ENCODE measurements at places on chromosomes 2 and 18.

- no peak for DNase-seq
Observed at GRCh38 chr18:76099931-76100457, 395.0 kb downstream of the ZNF516 start.

- DNase-seq, result no peak
Observed at GRCh38 chr2:134718817-134719814, at the start of gene TMEM163. Gene TMEM163 (minus strand): TSS chr2:134719000.

GRCh38 chr2:210112871-210113270 lies 58.3 kb downstream of the KANSL1L start:
- no peak for DNase-seq

DNA sequence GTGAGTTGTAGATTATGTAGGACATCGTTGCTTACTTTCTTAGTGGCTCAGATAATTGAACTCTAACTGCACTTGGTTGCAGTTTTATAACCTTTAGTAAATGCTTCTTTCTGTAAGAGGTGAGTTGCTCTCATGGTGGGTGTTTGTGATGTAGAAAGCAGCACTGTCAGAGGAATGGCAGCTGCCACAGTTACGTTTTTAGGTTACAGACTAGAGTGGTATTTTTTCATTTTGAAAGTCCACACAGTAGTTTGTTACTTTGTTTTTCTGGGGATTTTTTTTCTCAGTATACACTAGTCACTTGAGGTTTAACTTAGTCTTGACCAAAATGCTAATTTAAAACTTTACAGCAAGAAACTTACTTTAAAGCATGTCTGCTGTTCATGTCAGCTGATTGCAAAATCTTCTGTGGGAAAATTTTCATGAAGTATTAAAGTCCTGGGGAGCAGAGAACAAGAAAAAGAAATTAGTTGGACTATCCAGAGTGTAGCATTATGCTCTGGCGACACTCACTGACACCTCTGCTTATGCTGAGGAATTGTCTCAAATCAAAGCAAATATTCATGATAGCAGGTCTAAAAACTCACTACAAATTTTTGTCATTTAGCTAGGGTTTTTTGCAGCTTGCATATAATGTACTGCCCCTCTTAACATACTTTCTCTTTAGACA lies 14.8 kb downstream of the AFTPH start:
- DNase-seq, result no peak

GRCh38 chr2:188734691-188735090 lies 239.5 kb upstream of the COL3A1 start:
- DNase-seq, result no peak

- no peak for DNase-seq
Observed at GRCh38 chr2:90209009-90209408, 1517.5 kb downstream of the RPIA start.

DNA sequence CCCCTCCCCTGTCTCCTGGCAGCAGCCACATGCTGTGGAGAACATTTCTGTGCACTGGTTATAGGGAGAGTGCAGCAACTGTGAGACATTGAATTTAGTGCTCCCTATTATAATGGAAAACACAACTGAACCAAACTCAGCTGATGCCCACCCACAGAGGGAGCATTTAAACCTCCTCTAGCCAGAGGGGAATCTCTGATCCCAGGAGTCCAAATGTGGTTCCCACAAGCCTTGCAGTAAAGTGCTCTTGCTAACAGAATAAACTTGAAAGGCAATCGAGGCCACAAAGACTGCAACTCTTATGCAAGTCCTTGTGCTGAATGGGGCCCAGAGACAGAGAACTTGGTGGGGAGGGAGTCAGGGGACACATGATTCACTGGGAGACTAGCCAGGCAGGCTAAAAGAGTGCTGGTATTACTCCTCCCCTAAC lies 638.8 kb upstream of the VRK2 start:
- no peak for DNase-seq

GRCh38 chr2:122451697-122452096 lies 696.2 kb downstream of the TSN start:
- no peak for DNase-seq

- DNase-seq, result no peak
Observed at GRCh38 chr2:222318712-222319585, 20.2 kb upstream of the PAX3 start.

DNA sequence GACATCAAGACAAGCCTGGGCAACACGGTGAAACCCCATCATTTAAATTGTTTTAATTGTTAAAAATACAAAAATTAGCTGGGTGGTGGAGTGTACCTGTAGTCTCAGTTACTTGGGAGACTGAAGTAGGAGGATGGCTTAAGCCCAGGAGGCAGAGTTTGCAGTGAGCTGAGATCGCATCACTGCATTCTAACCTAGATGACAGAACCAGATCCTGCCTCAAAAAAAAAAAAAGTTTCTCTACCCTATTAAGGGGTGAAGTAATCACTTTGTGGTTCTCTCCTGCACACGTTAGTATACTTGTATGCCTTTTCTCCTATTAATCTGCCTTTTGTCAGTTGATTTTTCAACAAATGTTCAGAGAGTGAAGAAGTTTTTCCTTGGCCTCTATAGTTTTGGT lies 18.1 kb upstream of the PUM2 start:
- no peak for DNase-seq

DNA sequence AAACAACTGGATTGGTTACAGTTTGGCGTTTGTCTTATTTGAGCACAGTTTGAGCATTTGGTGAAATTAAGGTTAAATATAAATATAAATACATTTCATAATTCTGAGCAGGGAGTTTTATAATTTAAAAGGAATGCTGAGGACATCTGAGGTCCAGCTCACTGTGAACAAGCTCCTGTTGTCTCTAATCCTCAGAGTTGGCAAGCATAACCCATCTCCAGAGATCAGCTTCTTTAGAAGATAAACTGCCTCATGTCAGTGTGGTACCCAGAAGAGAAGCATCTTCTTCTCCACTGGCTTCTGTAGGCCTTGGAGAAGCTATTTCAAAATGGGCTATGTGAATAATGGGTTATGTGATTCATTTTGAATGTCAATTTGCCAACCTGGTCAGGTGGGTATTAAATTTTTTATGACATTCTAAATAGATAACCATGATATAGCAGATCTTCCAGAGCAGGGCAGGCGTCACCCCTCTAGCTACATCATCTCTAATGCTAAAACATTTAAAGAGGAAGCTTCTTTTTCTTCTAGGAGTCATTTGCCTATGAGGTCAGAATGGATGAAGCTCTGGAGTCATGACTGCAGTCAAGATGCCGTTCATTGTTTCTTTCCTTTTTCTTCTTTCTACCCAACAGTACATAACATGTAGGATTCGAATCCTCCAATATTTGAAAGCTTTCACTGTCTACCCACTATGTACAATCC lies 324.0 kb downstream of the RNF144A start:
- no peak for DNase-seq

DNA sequence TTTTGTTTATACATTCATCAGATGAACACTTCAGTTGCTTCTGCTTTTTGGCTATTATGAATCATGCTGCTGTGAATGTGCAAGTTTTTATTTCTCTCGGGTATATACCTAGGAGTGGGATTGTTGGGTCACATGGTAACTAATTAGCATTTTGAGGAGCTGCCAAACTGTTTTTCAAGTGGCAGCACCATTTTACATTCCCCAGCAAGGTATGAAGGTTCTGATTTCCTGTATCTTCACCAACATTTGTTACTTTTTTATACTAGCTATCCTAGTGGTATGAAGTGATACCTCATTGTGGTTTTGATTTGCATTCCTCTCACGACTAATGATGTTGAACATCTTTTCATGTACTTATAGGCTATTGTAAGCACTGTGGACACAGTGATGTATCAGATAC lies 53.9 kb downstream of the DYNC1I2 start:
- no peak for DNase-seq

GRCh38 chr2:119389615-119390306 lies 23.0 kb downstream of the DBI start:
- DNase-seq, result no peak

- DNase-seq, result no peak
Observed at GRCh38 chr2:217614096-217614495, 388.7 kb downstream of the TNS1 start.

- DNase-seq, result no peak
Observed at GRCh38 chr2:24117902-24118301, 5.2 kb downstream of the PFN4 start.

DNA sequence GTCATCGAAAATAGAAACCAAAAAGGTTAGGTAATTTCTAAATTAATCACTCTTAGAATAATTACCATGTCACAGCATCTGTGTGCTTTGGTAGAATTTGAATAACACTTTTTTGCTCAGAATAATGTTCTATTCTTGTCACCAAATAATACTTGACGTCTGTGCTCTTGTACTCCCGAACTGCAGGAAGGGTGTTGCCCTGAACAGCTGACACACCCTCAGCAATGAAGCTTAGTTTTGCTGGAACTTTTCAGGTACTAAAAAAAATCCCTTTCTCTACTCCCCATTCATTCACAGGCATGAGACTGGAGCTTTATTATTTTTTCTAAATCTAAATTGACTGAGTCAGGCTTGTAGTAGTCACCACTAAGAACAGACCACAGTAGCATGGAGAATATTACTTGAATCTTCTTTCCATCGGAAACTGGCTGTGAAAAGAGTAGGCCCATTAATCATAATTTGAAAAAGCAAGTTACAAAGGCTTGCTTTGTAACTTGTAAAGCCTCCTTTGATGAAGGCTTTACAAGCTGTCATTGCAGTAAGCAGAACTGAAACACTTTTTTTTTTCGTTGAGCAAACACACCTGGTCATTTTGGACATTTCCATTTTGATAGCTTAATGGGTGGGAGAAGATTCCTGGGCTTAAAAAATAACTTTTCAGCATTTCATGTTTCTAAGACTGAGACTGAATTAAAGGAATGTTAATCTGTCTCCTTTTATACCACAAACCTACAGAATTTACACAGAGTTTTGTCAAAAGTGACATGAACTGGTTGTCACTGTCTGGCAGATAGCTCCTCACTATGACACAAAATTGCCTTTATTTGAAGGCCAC lies 70.3 kb upstream of the PELI1 start:
- no peak for DNase-seq

DNA sequence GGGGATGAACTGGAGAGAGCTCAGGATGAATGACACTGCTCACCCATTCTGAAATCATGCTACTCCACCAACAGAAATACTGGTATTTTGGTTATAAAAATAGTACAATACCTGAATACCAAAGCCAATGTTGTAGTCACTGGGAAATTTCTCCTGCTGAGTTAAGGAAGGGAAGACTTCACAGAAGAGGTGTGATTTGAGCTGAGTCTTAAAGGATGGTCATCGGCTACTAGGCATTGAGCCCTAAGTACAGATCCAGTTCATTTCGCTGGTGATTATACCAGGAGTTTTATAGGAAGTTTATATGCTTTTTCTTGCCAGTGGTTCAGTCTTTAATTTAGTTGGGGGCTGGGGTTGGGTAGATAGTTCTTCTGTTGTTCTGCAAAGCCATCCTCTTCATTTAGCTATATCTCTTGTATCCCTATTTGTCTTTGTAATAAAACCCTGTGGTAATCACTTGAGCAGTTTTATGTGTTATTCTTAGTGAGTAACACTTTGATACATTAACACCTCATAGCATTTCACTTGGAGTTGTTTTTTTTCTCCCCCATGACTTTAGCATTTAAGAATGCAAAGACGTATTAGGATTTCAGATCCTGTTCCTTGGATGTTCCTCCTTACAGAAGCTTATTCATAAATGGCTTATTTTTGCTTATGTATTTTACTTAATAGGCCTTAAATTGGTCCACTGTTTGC lies 239.9 kb upstream of the FOSL2 start:
- no peak for DNase-seq

DNA sequence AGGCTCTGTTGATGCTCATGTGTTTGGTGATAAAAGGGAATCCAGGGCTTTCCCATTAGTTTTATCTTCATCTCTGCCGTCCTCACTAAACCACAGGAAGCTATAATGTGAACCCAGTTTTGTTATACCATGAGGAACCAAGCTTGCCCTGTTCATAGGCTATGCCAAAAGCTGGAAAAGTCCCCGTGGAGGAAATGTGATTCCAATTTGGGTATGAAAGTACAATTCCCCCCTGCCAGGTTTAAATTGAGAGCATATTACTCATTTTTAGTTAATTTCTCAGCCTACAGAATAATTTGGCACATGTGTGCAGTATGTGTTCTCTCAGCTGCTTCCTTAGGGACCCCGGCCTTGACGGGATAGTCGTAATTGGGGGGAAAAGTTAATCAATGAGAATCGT lies 327.4 kb downstream of the RND3 start:
- no peak for DNase-seq

GRCh38 chr2:200856806-200857205 lies 7.7 kb downstream of the CLK1 start:
- DNase-seq, result no peak

DNA sequence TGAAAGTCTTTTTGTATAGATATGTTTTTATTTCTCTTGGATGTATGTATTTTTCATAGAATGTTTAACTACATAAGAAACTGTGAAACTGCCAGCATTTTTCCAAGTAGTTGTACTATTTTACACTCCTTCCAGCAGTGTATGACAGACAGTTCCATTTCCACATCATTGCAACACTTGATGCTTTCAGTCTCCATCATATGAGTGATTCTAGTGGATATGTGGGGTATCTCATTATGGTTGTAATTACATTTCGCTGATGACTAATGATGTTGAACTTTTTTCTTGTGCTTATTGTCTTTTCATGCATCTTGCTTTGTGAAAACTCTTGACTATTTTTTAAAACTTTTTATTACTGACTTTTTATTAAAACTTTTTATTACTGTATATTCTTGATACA lies 101.4 kb downstream of the ARHGAP28 start:
- DNase-seq, result no peak

DNA sequence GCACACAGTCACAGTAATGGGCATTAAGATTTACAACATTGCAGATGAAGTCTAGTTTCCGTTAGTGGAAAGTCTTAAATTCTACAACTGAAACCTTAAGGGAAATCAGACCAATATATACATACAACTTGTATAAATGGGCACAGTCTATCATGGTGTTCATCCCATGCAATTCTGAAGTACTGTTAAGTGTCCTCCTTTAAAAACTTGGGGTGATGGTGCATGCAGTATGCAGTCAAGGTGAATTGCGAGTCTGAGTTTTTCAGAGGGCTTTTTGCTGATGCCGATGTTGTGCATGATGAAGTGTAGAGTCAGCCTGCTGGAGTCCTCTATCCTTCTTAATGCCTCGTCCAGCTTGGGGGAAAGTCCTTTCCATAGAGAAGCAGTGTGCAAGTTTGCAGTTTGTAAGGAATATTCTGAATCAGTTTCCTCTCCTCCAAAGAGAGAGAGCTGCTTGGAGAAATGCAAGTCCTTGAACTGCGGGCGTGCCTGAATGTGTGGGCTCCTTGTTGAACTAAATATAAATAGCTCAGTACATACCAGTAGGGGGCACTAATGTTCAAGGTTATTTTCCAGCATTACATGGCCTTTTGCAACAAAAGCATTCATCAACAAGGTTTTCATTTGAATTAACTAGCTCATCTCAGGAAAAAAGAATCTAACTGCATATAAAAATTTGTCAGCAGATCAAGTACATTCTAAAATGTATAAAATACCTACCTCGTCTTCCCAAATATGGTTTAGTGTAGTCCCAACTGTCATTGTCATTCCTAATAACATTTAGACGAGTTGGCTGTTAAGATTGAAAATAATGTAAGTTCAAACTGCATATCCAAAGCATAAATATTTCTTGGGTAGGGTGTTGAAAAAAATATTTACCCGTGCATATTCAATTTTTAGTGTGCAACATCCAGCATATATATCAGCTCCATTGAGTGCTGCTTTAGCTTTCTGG lies 21.3 kb downstream of the HNRNPLL start:
- DNase-seq, result no peak

GRCh38 chr18:11664286-11664685 lies 24.8 kb upstream of the GNAL start:
- DNase-seq, result no peak

GRCh38 chr2:70692256-70692655 lies 75.7 kb downstream of the ADD2 start:
- no peak for DNase-seq
